ENCODE measurements at places on chromosomes 5 and 9.

- DNase-seq, result no peak
Observed at GRCh38 chr5:126044111-126044668, 379.0 kb upstream of the GRAMD2B start.

DNA sequence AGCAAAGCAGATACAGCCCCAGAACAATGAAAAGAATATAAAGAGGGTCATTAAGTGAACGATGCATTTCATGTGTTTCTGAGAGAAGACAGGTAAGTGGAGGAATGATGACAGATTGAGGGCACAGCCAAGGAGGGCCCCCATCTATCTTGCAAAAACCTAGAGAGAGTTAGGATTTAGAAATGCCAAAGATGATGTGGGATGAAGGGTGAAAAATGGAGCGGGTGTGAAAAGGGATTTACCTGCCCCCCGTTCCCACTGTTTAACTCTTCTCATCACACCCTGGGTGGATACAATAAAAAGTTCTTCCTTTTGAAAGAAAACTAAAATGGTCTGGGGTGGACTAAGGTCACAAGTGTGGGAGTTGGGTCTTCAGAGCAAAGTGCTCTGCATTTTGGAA lies 18.5 kb upstream of the PPP2R2B start:
- no peak for DNase-seq

DNA sequence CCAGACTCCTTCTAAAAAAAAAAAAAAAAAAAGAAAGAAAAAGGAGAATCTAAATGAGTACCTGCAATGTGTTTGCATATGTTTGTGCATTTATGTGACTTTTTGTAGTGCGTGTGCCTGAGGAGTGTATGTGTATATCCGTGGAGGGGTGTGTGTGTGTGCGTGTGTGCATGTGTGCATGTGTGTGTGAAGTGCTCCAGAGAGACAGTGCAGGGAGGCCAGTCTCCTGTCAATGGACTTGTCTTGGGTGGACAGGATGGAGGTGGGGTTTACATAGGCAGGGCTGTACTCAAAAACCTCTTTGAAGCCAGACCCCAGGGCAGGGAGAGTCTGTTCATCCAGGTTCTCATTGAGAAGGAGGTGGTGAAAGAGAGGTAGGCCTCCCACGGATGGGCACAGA lies 87.1 kb upstream of the MVB12B start:
- DNase-seq, result no peak

- DNase-seq, result no peak
Observed at GRCh38 chr9:84993105-84993504, 323.6 kb downstream of the NTRK2 start.

GRCh38 chr5:171953860-171954701 lies 52.4 kb downstream of the FBXW11 start:
- DNase-seq, result no peak

- DNase-seq, result no peak
Observed at GRCh38 chr9:93624977-93625376, 48.6 kb downstream of the PHF2 start.

DNA sequence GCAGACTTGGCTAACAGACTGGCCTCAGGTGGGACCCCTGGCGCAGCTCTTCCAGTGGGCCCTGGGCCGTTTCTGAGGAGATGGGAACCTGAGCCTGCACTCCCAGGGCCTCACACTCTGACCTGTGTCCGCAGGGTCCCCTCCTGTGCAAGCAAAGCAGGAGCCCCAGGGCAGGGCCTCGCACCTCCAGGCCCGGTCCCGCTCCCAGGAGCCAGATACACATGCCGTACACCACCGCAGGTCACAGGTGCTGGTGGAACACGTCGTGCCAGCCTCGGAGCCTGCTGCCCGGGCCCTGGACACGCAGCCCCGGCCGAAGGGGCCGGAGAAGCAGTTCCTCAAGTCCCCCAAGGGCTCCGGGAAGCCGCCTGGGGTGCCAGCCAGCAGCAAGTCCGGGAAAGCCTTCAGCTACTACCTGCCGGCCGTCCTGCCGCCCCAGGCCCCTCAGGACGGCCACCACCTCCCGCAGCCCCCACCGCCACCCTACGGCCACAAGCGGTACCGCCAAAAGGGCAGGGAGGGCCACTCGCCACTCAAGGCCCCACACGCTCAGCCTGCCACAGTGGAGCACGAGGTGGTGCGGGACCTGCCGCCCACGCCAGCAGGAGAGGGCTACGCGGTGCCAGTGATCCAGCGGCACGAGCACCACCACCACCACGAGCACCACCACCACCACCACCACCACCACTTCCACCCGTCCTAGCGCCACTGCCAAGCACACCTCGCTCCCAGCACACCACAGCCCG lies 29.2 kb downstream of the NKD2 start:
- no peak for DNase-seq

- no peak for DNase-seq
Observed at GRCh38 chr5:29924107-29924506, 1269.4 kb upstream of the CDH6 start.
